Tibial nerve (tissue), 4 donors: ENCODE measurements at places on chromosomes 5 and 9.

DNA sequence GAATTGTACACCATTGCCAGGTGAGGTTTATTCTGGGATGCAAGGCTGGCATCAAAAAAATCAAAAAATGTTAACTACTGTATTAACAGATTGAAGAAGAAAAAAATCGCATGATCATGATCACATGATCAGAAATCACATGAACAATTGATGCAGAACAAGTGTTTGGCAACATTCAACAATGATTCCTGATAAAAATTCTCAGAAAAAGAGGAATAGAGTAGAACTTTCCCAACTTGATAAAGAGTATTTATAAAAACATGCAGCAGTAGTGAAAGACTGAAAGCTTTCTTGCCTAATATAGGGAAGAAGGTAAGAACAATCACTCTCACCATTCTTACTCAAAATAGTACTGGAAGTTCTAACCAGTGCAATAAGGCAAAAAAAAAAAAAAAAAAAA lies 16.4 kb downstream of the SLCO4C1 start:
- no peak for DNase-seq

GRCh38 chr5:175861337-175862130 lies 9.8 kb upstream of the CPLX2 start:
- no peak for DNase-seq

- DNase-seq, result no peak
Observed at GRCh38 chr9:90201766-90202165, 440.9 kb downstream of the DIRAS2 start.

GRCh38 chr9:132044176-132044875 lies 35.3 kb downstream of the MED27 start:
- DNase-seq, result no peak

DNA sequence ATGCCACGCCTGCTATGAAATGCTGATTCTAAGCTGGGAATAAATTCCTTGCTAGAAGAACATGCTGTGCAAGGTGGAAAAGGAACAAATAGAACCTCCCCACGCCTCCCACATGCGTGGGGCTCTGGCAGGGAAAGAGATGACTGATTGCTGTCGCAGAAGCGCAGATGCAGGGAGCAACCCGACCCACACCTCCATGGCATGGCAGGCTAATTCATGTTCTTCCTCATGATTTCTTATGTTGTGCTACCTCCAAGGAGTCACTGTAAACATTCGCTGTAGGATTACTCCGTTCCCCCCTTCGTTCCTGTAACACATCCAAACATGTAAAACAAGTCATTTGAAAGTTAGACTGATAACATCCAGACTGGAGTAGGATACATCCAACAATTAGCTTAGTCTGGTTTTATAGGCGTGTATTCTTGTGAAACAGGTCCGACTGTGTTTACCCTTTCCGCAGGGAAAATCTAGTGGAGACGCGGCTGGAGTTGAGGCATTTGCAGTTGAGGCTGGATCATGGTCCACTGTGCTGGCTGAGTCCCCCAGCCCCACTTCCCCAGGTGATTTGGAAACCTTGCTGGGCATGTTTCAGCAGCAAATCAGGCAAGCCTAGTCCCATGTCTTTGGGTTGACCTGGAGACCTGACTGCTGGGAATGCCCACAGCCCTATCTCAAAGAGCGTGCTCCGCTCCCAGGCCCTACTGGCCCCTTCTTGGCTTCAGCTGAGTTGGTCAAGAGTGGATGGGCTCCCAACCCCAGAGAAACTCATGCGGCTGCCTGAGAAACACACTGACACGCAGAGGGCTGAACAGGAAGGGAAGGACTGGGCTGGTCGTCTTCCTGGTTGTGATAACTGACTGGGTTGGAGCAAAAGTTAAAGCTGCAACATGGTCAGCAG lies 24.8 kb upstream of the ANKRD33B start:
- no peak for DNase-seq

DNA sequence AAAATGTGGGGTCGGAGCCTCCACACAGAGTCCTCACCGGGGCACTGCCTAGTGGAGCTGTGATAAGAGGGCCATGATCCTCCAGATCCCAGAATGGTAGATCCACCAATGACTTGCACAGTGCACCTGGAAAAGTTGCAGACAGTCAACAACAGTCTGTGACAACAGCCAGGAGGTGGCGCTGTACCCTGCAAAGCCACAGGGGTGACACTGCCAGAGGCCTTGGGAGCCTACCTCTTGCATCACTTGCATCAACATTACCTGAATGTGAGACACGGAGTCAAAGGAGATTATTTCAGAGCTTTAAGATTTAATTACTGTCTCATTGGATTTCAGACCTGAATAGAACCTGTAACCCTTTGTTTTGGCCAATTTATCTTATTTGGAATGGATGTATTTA lies 614.1 kb upstream of the CDH9 start:
- no peak for DNase-seq
